Stimulated activated CD8-positive, alpha-beta memory T cell treated with anti-CD3 and anti-CD28 coated beads, Interleukin-7, amount 100 ng/mL, for 1 hour (primary cell): ENCODE measurements at places on chromosomes 7 and 10.

DNA sequence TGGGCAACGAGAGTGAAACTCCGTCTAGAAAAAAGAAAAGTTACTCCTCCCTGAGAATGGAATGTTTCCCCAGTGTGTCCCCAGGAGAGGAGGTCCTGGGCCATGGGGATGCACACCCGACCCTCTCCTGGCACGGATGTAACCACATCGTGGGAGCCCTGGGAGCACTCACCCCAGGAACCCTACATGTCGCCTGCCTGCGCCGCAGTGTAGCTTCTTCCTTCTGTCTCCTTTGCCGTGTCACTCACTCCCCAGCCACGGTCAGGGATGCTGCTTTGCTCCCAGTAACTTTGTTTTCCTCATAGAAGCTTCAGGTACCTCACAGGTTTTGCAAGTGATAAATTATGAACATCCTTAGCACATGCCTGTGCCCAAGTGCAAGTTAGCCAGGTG lies 82.0 kb downstream of the EZH2 start:
- no peak for DNase-seq

DNA sequence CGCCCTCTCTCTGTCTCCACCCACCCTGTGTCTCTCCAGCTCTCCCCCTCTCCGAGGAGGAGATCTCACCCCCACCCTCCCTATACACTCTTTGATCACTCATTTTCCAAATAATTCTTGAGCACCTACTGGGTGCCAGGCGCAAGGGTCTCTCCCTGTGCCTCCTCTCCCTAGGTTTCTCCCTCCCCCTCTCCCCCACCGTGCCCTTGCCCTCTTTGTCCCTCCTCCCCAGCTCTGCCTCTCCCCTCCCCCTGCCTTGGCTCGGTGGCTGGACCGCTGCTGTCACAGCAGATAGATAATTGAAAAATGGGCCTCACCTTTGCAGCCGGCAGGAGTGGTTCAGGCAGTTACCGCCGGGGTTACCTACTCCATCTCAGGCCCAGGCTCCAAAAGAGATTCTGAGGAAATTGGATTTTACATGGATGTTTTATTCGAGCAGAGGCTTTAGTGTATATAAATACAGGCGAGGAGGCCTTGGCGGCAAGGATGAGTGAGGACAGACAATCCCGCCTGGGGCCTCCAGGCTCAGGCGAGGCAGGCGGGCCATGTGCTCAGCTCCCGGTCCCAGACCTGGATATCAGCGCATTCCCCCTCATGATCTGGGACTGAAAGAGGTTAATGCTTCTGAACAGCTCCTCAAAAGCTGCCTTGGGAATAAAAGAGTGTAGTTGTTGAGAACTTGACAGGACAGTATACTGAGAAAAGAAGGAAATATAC lies 60.8 kb upstream of the BTRC start:
- DNase-seq: no peak

- DNase-seq: no peak
These were observed 23.3 kb downstream of the SEM1 start for GRCh38 chr7:96686305-96686704.

- DNase-seq: no peak
These were observed 24.8 kb upstream of the ADARB2 start for GRCh38 chr10:1762076-1762475.

DNA sequence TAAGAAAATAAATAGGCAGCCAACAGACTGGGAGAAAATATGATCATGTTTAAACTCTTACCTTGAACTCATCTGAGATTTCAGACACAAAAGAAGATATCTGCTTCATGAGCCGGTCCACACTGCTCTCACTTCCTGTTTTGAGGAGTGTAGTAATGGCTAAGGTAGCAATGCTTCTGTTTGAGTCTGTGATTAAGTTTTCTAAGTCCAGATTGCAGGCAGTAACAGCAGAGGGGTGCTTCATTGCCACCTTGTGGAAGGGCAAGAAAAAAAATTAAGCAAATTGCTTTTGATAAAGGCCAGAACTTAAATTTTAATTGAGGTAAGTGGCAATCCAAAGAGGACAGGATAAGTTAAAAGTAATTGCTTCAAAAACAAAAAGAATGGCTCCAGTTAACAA lies 69.1 kb downstream of the MEST start:
- no peak for DNase-seq

DNA sequence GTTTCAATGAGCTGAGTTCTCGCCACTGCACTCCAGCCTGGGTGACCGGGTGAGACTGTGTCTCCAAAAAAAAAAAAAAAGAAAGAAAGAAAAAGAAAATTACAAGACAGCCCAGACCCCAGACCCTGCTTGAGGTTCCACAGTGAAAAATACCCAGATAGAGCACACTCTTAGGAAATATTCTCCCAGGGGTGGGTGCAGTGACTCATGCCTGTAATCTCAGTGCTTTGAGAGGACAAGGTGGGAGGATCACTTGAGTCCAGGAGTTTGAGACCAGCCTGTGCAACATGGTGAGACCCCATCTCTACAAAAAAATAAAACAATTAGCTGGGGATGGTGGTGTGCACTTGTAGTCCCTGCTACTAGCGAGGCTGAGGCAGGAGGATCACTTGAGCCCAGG lies 41.1 kb upstream of the GTF2IRD1 start:
- DNase-seq: no peak

- no peak for DNase-seq
These were observed 201.1 kb upstream of the PLXNA4 start for GRCh38 chr7:132777414-132777813.

- no peak for DNase-seq
These were observed 10.1 kb upstream of the OPN4 start for GRCh38 chr10:86644152-86644793.
